ENCODE measurements at places on chromosomes 7 and 10. TPM values are rescaled to one million over a fixed set of nuclear protein-coding genes. Genes with fewer than 3 reads are reported as not detected.

The LRRC18 gene
- not detected for total RNA-seq

DNA sequence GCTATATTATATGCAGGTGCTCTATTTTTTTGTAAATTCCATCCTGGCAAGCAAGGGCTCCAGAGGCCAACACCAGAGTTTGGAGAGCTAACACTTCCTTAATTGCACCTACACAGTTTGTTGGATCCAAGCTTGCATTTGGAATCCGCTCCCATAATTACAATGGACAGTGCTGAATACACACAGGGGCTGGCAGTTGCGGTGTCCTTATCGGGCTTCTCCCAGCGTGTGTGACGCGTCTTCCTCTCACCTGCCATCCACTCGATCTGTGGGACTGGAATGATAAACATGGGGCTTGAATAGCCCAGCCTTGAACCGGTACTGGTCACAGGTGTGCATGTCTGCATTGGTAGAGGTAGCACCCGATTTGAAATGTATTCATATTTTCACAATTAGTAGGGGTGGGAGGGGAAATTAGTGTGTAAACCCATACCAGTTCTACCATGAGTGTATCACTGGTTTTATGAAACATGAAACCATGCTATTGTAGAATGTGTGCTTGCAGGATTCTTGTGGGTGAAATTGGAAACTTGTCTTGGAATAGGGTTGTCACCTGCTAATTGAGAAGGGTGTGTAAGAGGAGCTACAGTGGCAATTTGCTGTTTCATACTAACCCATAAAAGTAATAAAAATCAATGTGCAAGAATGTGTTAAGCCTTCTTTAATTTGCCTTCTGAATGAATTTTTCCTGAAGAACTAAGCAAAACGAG is 316.5 kb downstream of the WDR11 start:
- ATAC-seq: no peak

DNA sequence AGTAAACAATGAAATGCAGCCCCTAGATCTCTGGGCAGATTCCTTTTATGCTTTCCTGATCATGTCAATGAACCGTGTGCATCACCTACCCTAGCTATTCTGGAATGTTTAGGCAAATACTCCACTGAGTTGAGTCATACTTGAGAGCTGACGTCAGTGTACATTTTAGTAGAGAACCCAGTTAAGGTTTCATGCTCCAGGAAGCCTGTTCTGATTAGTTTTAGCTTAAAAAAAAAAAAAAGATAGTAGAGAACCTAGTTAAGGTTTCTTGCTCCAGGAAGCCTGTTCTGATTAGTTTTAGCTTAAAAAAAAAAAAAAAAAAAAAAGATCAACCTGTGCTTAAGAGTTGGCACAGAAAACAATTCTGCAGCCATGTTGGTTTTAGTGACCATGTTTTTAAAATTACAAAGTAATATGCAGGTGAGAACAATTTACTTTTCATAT is 3.7 kb upstream of the MCU start:
- ATAC-seq: no peak

The BTBD16 gene
- not detected for total RNA-seq

DNA sequence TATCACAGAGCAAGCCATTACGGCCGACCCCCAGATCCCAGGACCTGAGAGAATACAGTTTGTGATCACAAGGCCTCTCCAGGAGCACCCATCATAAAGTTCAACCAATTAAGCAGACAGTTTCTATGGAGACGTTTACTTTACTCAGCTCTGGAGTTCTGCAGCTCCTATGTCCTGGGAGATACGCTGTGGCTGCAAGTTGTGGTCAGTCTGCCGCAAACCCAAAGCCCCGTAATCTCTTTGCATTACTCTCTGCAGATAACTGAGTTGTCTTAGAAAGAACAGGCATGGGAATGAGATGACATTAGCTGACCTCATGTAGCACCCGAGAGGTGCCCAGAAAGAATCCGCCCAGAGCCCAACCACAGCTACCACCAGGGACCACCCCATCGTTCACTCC is 305.1 kb downstream of the FGFR2 start:
- no peak for ATAC-seq

DNA sequence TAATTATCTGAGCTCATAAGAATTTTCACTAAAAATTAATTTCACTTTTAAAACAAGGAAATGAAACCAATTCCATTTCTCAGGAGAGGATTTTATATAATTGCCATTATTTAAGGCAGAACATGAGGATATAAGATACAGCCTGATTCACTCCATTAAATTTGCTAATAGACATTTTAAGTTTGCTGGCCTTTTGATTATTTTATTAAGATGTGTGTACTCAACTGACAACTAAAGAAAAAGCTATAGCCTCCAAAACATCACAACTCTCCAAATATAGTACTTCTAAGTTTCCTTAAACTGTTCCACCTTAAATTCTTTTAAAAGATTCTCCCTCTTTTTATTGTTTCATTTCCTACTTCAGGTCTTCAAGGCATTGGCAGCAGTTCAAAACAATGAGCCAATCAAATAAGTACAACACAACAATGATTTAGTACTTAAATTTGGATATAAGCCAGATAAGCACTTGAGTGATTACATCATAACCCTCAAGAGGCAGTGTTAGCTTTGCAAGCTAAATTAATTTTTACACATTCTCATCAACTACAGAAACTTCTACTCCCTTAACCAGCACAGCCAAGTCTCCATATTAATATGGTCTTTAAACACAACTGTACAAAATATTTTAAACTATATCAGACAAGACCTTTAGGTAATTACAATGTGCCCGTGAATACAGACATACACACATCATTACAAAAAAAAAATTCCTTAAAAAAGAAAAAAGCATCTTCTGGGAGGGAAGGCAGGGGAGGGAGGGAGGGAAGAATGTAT is 121.8 kb downstream of the KMT2C start:
- no peak for ATAC-seq

GRCh38 chr7:115734641-115735040 is 295.9 kb downstream of the TFEC start:
- no peak for ATAC-seq

The NKX1-2 gene
- not detected for total RNA-seq

DNA sequence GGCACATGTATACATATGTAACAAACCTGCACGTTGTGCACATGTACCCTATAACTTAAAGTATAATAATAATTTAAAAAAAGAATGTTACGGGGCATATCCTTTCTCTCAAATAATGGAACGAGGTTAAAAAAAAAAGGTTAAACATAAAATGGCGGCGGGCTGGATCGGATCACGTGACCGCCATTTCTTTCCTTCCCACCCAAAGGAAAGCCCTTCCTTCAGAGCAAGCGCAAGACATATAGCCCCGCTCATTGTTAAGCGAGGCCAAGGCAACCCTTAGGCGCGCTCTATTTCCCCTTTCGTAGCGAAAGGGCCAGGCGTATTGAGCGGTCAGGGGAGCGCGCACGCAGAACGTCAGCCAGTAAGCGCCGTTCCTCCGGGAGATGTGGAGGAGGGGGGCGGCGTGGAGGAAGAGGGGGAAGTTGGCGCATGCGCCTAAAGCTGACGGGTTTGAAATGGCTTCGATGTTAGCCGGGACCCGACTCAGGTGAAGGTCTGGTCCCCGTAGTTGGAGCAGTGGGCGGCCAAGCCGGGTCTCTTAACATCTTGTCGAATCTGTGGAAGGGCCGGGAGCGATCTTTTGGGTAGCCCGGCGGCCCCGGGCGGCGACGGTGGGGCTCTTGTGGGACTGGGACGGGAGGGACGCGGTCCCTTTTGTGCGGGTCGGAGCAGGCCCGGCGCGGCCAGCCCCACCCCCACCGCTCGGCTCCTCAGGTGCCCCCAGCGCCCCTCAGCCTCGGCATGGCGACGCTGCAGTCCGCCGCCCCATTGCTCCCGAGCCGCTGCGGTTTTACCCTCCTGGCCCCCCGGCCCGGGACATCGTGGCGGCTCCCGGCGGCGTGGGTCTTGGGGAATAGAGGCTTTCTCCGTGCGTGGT is at the start of gene CCAR1:
Gene CCAR1 (plus strand): TSS at position 447 of the 880 bp plus-strand sequence. CDS start 1,266 bp downstream, outside the sequence.
- ATAC-seq: peak; percentile 99

GRCh38 chr7:79837915-79838314 is 296.7 kb upstream of the GNAI1 start:
- ATAC-seq: no peak

DNA sequence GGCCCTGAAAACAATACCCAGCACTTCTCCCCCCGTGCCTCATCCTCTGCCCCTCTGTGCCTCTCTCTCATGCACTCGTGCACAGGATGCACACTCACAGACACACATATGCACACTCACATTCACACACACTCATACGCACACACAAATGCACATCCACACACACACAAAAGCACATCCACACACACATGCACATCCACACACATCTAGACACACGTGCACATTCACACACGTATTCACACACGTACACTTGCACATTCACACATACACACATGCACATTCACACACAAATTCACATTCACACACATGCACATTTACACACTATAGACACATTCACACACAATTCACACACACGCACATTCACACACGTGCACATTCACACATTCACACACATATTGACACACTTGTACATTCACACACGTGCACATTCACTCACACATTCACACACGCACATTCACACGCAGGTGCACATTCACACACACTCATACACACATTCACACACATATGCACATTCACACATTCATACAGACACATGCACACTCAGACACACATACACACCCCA is 19.2 kb downstream of the SHH start:
- no peak for ATAC-seq

The OR2A7 gene
- 5.3 TPM for total RNA-seq

The EPO gene
- total RNA-seq: not detected

GRCh38 chr10:104741127-104741526 is 100.0 kb downstream of the SORCS3 start:
- ATAC-seq: no peak

The ANKRD30A gene
- not detected for total RNA-seq

The CYP3A7 gene
- not detected for total RNA-seq

- ATAC-seq: no peak
These were observed 150.7 kb upstream of the BET1 start for GRCh38 chr7:94154858-94155257.

The ASZ1 gene
- not detected for total RNA-seq

GRCh38 chr10:48199580-48200377 is 74.7 kb downstream of the FRMPD2 start:
- no peak for ATAC-seq

- no peak for ATAC-seq
These were observed 500.8 kb downstream of the PLXNA4 start for GRCh38 chr7:132075515-132075914.

The HDAC9 gene
- 1.4 TPM for total RNA-seq

The TAS2R3 gene
- 3.8 TPM for total RNA-seq

DNA sequence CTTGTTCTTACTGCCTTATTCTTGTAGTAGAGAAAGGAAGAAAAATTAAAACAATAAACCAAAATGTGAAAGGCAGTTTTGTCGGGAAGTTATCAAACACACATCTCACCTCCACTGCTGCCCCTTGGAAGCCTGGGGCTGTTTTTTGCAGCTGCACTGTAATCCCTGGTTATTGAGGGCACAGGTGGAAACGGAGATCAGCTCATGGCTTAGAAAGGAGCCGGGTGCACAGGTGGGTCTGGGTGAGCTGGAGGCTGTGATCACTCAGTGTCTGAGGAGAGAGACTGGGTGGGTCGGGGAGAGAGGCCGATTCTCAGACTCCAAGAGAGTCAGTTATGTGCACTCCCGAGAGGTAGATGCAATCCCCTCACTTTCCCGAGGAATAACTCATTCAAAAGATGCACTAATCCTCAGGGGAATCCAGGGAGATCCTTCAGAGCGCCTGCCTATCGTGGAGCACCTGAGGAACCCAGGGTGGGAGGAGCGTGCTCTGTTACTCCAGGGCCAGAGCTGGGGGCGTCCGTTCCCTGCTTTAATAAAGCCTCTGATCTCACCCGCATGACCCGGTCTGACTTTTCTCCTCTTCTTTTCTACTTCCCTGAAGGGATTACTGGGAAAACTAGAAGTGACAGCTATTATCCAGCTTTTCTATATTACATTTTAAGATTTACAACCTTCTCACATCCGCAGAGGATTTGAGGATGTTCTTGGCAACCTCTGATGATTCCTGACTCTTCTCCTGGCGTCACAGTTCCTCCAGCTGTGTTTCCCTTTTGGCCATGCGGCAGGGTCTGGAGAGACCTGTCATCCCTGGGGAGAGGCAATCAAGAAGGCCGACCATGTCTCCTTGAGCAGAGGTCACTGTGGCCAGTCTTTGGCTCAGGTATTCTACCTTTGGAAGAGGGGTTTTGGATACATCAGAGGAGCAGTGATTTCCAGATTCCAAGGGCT is 82.1 kb downstream of the CAMK1D start:
- no peak for ATAC-seq

- no peak for ATAC-seq
These were observed 359.3 kb downstream of the HGF start for GRCh38 chr7:81410471-81411117.

- no peak for ATAC-seq
These were observed 5.2 kb downstream of the TAX1BP1 start for GRCh38 chr7:27745064-27745583.

The FAM131B gene
- 1.1 TPM for total RNA-seq
